Urinary bladder (tissue), 4 donors: ENCODE measurements at places on chromosomes 16 and 17. TPM values are rescaled to one million over a fixed set of nuclear protein-coding genes. Genes with fewer than 3 reads are reported as not detected.

GRCh38 chr16:51816929-51817328 is 665.9 kb upstream of the SALL1 start:
- DNase-seq = no peak

DNA sequence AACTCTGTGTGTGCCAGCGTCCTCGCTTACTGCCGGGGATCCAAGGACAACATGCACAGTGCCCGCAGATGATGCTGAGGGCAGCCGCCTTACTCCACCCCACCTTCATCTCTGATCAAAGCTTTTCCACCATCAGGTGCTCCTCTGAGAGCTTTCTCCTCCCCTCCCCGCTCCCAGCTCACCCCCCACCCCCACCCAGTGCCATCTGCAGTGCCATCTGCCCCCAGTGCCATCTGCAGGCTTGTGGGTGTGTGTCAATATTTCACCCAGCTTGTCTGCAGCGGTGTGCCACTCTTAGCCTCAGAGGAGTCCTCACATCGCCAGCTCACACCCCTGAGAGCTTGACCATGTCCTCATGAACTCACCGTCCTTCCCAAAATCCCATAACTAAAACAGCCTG is 98.2 kb upstream of the NOL11 start:
- no peak for DNase-seq

Gene MRM1
- 3.0 TPM for total RNA-seq

GRCh38 chr17:1532836-1533602 is 16.6 kb upstream of the INPP5K start:
- no peak for DNase-seq

- no peak for DNase-seq
Observed at GRCh38 chr17:46995841-46996571, 17.0 kb upstream of the RPRML start.

- no peak for DNase-seq
Observed at GRCh38 chr17:77222356-77222755, 81.6 kb downstream of the SEC14L1 start.

DNA sequence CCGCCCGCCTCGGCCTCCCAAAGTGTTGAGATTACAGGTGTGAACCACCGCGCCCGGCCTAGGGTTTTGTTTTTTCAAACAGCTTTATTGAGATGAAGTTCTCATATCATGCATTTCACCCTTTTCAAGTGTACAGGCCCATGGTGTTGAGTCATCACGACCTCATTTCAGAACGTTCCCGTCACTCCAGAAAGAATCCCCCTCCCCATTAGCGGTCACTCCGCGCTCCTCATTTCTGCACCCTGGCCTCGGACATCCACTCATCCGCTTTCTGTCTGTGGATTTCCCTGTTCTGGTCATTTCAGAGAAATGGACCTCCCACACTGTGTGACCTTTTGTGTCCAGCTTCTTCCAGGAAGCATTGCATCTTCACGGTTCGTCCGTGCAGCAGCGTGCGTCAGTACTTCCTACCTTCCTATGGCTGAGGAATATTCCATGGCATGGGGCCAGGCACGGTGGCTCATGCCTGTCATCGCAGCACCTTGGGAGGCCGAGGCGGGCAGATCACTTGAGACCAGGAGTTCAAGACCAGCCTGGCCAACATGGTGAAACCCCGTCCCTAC is 135.2 kb upstream of the GSE1 start:
- no peak for DNase-seq

- DNase-seq = peak; percentile 49
Observed at GRCh38 chr17:8062435-8062806, 23.6 kb downstream of the ALOX15B start.

GRCh38 chr16:65774350-65774749 is 592.1 kb upstream of the CDH5 start:
- no peak for DNase-seq

DNA sequence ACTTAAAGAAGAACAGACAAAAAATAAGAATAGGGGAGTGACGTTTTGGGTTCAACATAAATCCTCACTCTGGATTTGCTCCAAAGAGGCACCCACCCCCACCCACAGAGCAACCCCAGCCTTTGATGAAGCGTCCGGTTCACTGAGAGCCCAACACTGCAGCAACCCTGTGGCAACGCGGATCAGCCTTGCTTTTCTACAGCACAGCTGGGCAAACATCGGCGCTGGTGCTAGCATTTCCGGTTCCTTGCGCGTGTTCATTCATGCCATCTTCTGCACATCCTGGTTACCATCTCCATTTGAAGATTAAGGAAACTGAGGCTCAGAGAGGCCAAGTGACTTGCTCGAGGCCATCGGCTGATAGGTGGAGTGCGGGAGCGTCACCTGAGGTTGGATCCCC is 8.7 kb upstream of the GINS2 start:
- no peak for DNase-seq

DNA sequence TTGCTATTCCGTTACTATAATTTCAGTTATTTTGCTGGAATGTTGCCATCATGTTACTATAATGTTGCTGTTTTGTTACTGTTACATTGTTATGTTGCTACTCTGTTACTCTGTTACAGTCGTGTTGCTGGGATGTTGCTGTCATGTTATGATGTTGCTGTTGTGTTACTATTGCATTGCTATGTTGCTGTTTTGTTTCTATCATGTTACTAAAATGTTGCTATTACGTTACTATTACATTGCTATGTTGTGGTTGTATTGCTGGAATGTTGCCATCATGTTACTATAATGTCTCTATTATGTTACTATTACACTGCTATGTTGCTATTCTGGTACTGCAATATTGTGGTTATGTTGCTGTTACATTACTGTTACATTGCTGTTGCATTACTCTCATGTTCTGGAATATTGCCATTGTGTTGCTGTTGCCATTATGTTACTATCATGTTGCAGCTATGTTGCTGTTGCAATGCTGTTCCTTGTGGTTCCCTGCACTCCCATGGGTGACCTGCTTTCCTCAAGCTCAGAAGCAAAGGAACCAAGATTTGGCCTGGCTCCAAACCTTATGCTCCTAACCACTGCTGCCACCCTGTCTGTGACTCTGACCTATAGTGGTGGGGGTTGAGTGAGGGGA is 64.4 kb downstream of the ABCC6 start:
- DNase-seq = no peak

DNA sequence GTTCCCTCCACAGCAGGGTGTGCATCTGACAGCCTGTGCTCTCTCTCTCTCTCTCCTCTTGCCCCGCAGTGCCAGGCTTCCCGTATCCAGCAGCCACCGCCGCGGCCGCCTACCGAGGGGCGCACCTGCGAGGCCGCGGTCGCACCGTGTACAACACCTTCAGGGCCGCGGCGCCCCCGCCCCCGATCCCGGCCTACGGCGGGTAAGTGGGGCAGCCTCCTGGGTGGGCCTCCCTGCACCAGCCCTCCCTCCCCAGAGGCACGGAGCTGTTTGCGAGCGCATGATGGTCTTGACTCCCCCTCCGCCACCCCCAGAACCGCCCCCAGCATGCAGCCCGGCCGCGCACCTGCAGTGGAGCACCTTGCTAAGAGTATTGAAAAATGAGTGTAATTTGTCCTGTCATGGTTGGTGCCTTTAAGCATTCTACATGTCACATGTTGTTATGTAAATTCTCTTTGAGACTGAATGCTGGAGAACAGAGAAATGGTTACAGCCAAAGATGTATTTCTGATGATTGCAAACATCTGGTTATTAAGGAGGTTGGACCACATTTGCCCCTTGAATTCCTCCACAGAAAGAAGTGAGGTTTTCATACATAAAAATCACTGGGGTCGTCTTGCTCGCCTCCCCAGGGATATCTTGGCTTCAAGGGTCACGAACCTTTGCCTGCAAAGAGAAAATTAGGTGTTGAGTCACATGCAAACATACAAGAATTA is 321.3 kb downstream of the RBFOX1 start:
- DNase-seq = no peak

- no peak for DNase-seq
Observed at GRCh38 chr16:89863741-89864526, 9.5 kb upstream of the TCF25 start.

- DNase-seq = no peak
Observed at GRCh38 chr16:71467810-71468209, 5.8 kb upstream of the ZNF23 start.

DNA sequence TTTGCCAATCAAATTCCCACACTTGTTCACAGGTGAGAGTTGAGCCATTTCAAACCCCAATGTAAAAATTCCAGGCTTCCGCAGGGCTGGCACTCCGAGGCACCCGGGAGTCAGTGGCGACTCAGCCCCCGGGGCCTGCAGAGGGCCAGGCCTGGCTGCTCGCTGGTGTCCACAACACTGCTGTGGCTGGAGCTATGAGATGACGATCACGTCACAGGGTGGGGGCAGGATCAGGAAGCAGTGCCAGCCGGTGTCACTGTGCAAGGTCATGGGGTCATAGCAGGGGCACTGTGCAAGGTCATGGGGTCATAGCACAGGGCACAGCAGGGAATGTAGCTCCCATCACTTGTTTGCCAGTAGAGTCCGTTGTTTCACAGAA is 7.8 kb downstream of the VPS4A start:
- DNase-seq = no peak

DNA sequence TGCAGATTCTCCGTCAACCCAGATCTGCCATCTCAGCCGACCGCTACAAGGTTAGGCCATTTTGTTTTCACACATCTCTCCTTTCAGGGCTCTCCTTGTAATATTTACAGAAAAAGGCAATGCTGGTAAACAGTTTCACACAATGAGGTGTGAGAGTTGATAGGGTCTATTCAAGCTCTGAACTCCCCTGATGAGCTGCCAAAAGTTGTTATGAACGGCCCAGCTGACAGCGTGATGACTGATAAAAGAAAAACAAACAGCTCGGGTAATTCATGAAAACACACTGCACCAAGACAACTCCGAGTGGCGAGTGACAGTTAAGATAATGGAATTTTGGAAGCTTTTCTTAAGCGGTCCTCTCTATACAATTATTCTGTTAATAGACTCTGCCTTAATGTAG is 68.1 kb upstream of the IRX5 start:
- DNase-seq = no peak

Gene PGAP6
- 15.9 TPM for total RNA-seq

DNA sequence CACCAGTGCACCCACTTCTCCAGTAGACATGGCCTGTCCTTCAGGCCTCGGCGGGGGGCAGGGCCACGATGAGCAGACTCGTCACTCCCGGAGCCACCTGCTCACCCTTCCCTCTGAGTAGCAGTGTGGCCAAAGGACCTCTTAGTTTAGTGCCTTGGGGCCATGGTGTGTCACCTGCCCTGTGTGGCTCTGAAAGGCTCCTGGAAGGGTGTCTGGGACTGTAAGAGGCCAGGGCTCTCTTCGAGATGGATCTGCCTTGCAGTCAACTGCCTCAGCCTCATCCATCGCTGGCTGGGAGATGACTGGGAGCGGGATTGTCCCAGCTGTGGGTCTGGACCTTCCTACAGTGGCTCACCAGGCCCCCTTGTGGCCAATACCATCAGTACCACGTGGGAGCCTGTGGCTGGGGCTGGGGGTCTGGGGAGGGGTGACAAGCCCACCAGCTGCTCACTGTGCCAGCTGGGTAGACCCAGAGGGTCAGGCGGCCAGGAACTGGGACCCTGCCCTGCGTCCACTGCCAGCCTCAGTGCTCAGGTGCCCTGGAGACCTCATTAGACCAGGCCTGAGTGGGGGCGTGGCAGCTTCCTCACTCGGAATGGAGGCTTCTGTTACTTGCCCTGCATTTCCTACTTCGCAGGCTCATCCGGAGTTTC is 133.4 kb downstream of the OR1D5 start:
- no peak for DNase-seq

DNA sequence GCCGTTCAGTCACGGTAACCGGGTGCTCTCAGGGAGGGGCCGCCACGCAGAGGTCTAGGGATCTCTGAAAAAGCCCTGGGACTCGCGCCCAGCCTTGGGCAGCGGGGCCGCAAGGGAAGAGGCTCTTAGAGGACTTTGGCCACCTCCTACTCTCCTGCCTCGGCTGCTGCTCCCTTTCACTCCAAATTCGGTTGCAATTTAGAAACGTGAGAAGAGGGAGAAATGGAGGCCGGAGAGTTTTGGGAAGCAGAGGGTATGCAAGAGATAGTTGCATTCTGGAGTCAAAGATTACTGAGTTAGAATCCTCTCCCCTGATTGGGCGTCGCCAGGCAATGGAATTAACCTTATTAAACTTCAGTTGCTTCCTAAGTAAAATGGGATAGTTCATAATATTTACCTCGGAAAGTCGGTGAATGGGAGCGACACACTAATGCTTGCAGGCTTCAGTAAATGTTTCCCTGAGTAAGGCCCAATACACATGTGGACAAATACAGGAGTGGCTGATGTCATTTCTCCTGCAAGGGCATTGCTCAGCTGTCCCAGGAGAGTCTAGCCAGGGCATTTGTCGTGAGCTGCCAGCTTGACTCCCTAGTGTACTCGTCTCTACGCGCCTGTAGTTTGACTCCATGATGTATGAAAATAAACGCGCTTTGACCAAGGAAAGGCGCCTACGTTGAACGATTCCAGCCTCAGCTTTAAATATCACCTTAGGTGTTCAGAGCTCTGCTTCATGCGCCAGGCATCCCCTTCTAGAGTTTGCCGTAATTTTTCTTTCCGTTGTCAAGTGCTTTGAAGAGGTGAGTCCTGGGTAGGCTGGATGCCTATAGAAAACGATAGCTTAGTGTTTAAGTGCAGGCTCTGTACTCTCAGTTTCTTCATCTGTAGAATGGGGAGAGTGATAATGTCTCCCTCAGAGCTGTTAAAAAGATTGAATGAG is 667 bp downstream of the OGFOD1 start:
- DNase-seq = no peak

DNA sequence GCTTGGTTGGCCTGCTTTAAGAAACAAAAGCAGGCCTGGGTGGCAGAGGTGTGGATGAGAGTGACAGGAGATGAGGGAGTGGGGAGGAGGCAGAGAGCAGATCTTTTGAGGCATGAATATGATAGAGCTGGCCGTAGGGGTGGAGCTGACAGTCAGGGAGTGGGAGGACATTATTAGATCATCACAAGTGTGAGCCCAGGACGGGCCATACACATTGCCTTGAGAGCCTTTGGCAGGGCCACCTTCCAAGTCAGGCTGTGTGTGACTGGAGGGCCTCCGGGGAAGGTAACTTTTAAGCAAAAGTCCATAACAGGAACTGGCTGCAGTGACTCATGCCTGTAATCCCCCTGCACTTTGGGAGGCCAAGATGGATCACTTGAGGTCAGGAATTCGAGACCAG is 26.3 kb downstream of the GINS3 start:
- DNase-seq = no peak

Gene TBC1D3E
- total RNA-seq = 0.26 TPM

GRCh38 chr16:86850670-86851069 is 272.3 kb downstream of the FOXL1 start:
- DNase-seq = no peak

- DNase-seq = no peak
Observed at GRCh38 chr17:7750321-7750821, 32.8 kb downstream of the DNAH2 start.

DNA sequence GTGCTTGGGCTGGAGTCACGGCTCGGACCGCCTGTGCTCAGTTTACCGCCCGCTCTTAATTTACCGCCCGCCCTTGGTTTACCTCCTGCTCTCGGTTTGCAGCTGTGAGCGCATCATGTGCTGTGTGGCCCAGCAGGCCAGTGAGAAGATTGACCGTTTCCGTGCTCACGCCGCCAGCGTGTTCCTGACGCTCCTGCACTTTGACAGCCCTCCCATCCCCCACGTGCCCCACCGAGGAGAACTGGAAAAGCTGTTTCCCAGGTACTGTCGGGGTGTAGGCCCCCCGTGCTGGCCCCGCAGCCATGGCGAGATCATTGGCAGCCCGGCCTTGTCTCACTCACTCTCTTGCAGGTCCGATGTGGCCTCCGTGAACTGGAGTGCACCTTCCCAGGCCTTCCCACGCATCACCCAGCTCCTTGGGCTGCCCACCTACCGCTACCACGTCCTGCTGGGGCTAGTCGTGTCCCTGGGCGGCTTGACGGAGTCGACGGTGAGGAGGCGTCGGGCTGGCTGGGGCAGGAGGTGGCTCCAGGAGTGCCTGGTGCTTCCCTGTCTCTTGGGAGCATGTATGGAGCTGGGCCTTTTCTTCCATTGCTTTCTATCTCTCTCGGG is 89.3 kb upstream of the ZNF750 start:
- no peak for DNase-seq

Gene GRB7
- 2.9 TPM for total RNA-seq

Gene FZD2
- total RNA-seq = 9.8 TPM
